ENCODE measurements at places on chromosomes 11 and 22.

DNA sequence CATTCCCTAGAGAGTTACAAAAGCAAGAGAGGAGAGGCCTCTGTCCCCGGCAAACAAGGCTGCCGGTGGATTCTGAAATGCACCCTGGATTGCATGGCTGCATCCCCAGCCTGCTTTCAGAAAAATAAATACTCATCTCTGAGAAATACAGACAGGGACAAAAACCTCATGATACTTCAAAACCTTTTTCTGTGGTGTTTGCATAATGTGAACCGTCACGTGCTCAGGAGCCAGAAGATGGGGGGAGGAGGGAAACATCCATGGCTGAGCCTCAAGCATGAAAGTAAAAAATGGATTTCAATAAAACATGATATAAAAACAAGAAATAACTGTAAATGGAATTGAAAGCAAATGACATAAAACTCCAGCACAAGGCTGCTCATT, 198.5 kb upstream of the NCAM1 start:
- DNase-seq, result peak; percentile 53

DNA sequence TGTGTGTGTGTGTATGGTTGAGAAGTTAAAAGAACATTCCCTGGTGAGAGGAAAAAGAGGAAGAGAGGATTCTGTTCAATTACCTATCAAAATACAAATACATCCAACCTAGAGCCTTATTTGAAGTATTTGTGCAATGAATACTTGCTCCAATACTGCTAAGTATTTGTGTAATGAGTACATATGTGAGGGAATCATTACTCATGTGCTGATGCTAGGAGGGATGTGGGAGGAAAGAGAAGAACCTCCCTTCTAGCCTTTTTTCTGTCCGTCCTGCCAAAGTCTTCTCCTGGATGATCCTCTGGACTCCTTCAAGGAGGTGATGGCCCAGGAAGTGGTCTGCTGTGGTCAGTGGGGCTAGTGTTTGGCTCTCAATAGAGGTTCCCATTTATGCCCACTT, 36.0 kb upstream of the ACCSL start:
- no peak for DNase-seq

- DNase-seq, result no peak
Observed at GRCh38 chr11:104380358-104380757, 216.4 kb upstream of the PDGFD start.

DNA sequence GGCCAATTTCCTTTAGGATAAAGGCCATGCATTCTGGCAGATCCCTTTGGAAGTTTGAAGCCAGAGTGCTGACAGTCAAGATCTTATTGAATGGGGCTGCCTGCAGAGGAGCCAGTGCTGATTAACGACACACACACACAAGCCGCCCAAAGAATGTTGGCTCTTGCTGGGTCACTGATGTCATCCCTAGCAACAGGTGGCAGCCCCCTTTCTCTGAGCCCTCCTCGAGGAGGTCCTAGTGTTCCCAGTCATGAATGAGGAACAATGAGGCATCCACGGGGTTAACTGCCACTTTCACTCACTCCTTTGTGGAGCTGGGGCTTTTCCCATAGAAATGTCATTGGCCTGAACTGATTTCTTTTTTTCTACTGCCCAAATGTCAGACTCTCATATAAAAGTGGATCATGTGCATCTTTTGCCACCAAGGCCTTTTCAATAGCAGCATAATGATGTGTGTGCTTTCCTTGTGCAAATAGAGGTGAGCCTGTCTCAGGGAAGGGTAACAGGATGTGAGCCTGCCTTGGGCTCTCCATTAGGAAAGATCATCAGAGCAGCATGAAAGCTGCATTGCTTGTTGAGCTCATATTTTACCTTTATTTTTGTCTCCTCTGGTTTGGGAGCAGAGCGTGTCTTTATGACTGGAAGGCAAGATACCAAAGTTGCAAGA, 301.8 kb upstream of the MTNR1B start:
- DNase-seq, result peak; percentile 85

DNA sequence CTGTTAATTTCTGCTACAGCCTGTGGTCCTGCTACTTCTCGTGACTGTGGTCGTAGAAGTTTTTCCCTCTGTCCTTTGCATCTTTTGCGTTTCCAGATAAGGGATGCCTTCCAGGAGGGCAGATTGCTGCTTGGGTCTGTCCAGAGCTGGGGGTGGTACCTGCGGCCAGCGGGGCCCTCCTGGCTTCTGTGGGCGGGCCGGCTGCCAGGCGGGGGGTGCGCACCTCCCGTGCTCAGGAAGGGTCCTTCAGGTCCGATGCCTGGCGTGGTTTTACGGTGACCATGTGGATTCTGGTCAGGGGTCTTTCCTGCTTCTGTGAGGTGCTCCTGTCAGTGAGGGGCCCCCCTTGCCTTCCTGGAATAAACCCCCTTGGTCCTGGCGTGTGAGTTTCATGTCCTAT, 84.8 kb downstream of the KCNQ1 start:
- DNase-seq, result no peak

GRCh38 chr11:121539000-121539399, 86.2 kb upstream of the SORL1-AS1 start:
- DNase-seq, result no peak

- peak; percentile 55 for DNase-seq
Observed at GRCh38 chr11:60984636-60985035, 13.2 kb downstream of the CD6 start.

GRCh38 chr11:133834682-133835592, 10.4 kb downstream of the SPATA19 start:
- peak; percentile 84 for DNase-seq

DNA sequence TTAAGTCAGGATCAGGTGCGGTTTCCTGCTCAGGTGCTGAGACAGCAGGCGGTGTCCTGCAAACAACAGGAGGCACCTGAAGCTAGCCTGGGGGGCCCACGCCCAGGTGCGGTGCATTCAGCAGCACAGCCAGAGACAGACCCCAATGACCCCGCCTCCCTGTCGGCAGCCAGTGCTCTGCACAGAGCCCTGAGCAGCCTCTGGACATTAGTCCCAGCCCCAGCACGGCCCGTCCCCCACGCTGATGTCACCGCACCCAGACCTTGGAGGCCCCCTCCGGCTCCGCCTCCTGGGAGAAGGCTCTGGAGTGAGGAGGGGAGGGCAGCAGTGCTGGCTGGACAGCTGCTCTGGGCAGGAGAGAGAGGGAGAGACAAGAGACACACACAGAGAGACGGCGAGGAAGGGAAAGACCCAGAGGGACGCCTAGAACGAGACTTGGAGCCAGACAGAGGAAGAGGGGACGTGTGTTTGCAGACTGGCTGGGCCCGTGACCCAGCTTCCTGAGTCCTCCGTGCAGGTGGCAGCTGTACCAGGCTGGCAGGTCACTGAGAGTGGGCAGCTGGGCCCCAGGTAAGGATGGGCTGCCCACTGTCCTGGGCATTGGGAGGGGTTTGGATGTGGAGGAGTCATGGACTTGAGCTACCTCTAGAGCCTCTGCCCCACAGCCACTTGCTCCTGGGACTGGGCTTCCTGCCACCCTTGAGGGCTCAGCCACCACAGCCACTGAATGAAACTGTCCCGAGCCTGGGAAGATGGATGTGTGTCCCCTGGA, at the start of gene MYO7A:
MYO7A (plus strand) TSS at position 327 of the 772 bp plus-strand sequence. CDS start 2,389 bp downstream, outside the sequence.
- peak; percentile 62 for DNase-seq

GRCh38 chr11:1139441-1140083, 18.2 kb upstream of the MUC5AC start:
- DNase-seq, result no peak

- no peak for DNase-seq
Observed at GRCh38 chr11:76071090-76071489, 135.2 kb downstream of the WNT11 start.

- no peak for DNase-seq
Observed at GRCh38 chr11:117501237-117501898, 173.7 kb downstream of the CEP164 start.

- DNase-seq, result no peak
Observed at GRCh38 chr11:13260963-13261588, 16.5 kb upstream of the BMAL1 start.

- DNase-seq, result no peak
Observed at GRCh38 chr11:121670266-121670665, 217.5 kb upstream of the SORL1-AS1 start.

DNA sequence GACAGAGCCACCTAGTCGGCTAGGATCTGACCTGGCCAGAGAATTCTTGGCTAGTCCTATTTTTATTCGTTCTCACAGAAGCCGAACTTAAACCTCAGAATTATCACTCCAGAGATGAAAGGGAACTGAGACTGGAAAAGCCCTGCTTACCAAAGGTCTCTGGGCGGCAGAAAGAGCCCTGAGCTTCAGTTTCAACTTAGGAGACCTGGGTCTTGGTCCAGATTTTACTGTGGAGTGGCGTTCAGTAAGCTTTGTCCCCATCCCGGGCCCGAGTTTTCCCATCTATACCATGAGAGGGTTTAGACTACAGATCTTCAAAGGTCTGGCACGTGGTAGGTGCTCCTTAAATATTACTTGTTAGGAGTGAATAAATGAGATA, 516 bp downstream of the NEU3 start:
- DNase-seq, result no peak

Measured in brain (organoid and tissue), 16 donors.